ENCODE measurements at places on chromosomes 7 and 10.

DNA sequence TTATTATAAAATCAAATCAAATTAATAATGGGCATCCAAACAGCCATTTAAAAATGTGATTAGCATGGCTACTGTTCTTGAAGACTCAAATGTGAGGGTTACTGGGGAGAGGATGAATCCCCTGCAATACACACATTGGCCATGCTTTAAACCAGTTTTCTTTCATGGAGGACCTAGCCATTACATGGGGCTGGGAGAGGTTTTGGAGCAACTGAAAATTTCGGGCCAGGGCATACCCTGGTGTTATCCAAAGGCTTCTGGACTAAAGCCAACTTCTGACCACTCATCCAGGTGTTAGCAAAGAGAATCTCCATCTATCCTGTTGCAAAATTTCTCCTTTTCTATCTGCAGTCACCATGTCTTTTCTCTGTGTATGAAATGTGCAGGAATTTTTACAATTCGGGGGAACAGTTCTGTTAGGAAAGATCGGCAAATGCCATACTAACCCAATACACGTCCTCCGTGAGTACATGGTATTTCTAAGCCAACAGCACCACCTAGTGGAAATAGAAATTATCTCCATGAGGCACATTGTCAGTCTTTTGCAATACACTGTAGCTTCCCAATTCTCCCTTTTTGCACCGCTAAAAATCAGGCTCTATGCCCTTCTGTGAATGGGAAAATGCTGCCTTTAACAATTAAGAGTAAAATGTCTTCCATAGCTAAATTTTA lies 47.0 kb upstream of the ZNF107 start:
- no peak for DNase-seq

GRCh38 chr10:4385231-4385870 lies 440.7 kb upstream of the AKR1E2 start:
- no peak for DNase-seq

DNA sequence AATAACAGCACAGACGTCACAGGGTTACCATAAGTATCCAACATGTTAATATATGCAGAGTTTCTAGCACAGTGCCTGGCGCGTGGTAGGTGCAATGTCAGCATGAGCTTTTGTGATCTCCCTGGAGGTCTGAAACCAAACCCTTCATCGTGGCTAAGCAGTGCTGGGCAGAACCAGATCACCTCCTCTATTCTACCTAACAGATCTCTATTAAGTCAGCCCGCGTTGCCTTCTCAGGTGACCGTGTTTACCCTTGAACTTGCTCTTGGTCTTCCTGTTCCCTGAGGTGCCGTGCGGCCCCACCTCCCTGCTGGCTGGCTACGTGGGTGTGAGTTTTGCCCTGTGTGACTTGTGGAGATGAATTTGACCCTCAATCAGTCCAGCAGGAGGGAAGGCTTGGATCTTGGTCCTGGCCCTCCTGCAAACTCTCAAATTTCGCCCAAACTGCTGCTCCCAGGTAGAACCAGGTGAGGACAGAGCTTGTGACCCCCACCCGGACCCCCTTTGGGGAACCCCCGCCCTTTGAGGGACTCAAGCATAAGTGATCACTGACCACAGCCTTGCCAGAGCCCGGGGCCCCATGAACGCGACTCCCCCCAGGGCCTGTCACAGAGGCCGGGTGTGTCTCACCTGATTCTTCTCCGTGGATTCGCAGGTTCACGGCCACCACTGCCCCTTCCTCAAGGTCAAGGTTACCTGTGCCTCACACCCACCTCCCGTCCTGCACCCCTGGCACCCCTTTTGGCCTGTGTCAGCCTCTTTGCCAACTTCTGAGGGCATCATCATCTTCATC lies 54.2 kb downstream of the ELFN1 start:
- DNase-seq: no peak

DNA sequence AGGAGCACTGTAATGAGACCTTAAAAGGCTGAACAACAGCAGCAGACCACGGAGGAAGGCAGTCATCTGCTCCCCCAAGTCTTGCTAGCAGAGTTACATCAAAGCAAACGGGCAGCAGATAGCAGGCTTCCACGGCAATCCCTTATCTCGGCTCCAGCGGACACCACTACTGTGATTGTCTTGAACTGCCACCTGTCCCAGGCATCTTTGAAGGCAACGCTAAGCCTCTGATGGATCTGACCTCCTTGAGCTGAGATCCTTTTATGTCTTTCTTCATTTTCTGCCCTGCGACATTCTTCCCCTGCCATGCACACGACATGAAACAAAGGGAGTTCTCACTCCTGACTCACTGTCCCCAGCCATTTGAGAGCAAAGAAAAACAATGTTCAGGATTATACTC lies 111.7 kb downstream of the GLI3 start:
- DNase-seq: no peak

- no peak for DNase-seq
Observed at GRCh38 chr10:96310321-96310669, 6.1 kb downstream of the DNTT start.

- DNase-seq: no peak
Observed at GRCh38 chr7:88101769-88102168, 118.1 kb downstream of the SRI start.

DNA sequence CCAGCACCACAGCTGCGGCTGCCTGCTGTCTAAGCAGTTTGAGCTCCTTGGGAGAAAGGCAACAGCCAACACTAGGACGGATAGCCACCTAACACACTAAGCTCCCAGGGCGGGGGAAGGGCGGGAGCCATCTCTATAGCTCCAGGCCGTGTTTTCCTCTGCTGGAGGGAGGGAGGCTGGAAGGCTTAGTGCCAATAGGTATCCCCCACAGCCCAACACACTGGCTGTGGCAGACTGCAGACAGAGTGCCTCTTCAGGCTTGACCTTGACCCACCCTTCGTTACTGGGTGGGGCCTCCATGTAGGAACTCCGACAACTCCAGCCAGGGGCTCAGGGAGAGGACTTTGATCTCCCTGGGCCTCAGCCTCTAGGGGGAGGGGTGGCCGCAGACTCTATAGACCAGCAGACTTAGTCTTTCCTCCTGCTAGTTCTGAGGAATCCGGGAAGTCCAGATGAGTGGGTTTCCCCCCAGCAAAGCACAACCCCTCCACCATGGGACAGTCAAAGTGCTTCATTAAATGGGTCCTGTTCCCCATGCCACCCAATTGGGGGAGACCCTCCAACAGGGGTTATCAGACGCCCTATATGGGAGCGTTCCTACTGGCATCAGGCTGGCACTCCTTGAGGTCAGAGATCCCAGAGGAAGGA lies 314.4 kb upstream of the MKI67 start:
- DNase-seq: no peak

- DNase-seq: no peak
Observed at GRCh38 chr7:142181966-142182365, 70.4 kb downstream of the MGAM2 start.

GRCh38 chr10:2111965-2112364 lies 374.6 kb upstream of the ADARB2 start:
- no peak for DNase-seq

DNA sequence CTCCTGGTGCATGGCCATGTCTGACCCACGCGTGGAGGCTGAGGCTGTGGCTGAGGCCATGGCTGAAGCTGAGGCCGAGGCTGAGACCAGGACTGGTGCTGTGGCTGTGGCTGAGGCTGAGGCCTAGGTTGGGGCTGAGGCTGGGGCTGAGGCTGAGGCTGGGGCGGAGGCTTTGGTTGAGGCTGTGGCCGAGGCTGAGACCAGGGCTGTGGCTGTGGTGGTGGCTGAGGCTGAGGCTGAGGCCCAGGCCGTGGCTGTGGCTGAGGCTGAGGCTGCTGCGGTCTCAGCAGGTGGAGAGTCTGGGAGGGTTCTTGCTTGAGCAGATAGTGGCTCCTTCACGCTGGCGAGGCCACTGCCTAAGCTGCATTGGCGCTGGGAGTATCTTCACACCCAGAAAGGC lies 76.4 kb downstream of the WDR37 start:
- DNase-seq: no peak

DNA sequence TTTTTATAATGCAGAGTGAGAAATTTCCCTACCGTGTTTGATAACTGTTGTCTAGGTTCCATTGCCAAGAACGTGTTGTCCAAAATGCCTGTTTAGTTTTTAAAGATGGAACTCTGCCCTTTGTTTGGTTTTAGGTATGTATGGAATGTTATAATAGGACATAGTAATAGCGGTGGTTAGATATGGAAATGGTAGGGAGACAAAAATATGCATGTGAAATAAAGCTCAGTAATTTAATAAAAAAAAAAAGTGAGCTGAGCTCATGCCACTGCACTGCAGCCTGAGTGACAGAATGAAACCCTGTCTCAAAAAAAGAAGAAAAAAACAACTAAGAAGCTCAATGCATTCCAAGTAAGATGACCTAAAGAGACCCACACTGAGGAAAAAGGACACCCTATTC lies 72.9 kb downstream of the ZNF783 start:
- no peak for DNase-seq

All from amygdala (tissue), 56 donors.